ENCODE measurements at places on chromosomes 13 and 19. TPM values are rescaled to one million over a fixed set of nuclear protein-coding genes. Genes with fewer than 3 reads are reported as not detected.

The FCER2 gene
- not detected for polyA plus RNA-seq

The SHFL gene
- 23.2 TPM for polyA plus RNA-seq

DNA sequence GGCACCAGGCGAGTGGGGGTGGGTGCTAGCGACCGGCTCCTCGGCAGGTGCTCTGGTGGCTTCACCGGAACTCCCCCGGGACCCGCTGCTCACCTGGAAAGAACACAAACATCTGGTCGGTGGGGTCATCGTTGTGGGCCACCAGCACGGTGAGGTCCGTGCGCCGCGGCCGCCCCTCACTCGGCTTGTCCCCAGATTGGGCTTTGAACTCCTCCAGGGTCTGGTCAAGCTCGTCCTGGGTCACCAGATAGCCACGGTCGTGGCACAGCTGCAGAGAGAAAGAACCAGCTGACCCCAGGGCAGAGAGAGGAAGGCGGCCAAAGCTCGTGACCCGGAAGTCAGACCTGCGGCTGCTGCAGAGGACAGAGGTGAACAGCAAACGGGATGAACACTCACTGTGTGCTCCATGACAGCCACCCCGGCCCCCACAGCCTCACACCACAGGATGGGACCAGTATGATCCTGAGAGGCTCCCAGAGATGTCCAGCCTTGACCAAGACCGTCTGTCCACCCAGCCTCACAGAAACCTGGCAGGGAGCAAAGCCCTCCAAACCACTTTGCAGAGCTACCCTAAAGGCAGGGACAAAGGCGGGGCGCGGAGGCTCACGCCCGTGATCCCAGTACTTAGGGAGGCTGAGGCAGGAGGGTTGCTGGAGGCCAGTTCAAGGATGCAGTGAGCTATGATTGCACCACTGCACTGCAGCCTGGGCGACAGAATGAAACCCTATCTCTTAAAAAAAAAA is 1.2 kb downstream of the POLR2E start:
- no peak for DNase-seq

DNA sequence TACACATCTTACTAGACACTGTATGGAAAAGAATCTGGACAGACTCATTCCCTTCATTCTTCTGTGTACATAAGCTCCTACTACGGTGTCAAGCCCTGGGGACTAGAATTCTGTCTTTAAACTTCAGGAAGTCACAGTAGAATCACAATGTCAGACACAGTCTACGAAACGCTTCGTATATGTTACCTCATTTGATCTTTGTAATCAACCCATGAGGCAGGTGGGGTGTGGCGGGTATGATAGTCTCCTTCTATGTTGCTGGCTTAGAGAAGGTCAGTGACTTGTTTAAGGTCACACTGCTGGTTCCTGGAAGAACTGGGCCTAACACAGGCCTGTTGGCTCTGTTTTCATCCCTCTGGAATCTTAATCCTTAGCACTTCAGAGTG is 32.2 kb upstream of the TPT1 start:
- DNase-seq: no peak

- DNase-seq: no peak
These were observed 680.4 kb upstream of the SPRY2 start for GRCh38 chr13:81021284-81021840.

- DNase-seq: no peak
These were observed 5.5 kb upstream of the SERP2 start for GRCh38 chr13:44368062-44368591.

DNA sequence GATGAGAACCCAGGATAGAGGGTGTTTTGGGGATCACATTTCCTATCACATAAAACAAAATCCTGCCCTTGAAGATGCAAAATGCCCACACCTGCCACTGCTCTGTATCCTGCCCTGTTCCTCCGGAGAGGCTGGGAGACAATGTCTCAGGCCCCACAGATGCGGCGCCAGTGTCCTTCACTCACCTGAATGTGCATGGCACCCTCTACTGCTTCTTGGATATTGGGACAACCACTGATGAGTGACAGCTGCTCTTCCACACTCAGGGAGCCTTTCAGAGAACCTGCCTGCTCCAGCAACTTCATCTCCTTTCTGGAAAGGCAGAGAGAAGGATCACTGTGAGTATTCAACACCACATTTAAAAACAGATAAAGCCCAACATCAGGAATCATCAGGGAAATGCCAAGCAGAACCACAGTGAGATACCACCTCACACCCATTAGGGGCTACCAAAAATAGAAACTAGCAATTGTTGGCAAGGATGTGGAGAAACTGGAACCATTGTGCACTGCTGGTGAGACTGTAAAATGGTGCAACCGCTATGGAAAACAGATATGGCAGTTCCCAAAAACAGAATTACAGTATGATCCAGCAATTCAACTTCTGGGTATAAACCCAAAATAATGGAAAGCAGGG is 36.4 kb downstream of the CRYL1 start:
- no peak for DNase-seq

Measured in left kidney (tissue), 8 donors.